NCI-H1930 (cell line): ENCODE measurements at places on chromosomes 3 and 15.

- DNase-seq, result no peak
These were observed 887.4 kb downstream of the FHIT start for GRCh38 chr3:60363817-60364216.

- no peak for DNase-seq
These were observed 60.3 kb upstream of the TRA2B start for GRCh38 chr3:185998136-185998535.

DNA sequence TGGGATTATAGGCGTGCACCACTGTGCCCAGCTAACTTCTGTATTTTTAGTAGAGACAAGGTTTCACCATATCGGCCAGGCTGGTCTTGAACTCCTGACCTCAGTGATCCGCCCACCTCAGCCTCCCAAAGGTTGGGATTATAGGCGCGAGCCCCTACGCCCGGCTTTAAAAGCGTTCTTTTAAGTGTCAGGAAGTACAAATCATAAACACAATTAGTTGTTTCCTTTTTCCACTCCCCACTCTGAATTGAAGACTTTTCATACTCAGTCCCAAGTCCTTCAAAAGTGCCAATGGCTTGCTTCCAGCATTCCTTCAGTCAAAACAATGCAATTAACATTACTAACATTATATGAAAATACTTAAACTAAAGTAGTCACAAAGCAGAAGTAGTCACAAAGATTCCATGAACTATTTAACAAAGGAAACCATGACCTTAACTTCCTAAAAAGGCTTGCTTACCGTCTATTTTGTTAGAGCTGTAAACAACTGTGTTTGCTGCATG, 8.1 kb downstream of the WDR82 start:
- DNase-seq, result no peak

GRCh38 chr3:104180906-104181305, 1185.8 kb upstream of the ALCAM start:
- no peak for DNase-seq

DNA sequence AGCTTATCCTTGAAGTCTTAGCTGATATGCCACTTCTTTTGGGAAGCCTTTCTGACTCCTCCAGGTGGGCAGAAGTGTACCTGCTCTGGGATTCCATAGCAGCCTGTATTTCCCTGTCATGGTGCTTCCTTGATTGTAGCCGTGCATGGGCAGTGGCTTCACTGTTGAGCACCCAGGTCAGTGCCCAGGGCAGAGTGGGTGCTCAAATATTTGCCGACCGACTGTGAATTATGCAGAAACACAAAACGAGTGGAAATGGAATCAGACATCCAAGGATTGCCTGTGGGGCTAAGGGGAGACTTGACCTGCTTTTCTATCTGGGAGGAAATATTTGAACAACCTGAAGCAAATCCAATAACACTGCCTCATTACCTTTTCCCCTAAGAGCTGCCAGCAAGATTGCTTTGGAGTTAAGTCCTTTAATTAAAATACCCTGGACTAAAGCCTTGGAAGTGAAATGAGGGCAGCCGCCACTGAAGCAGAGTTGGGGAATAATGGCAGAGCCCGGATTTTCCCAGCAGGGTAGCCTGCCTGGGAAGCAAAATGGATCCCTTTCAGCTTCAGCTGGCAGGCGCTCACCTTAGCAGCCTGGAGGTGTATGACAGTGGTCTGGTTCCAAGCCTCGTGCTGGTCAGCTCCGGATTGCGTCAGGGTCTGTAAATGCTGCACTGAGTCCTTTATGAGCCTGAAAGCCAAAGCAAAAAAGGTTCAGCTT, 14.9 kb downstream of the ACOX2 start:
- no peak for DNase-seq

GRCh38 chr15:75661100-75661755, 13.5 kb downstream of the SNX33 start:
- no peak for DNase-seq

- DNase-seq, result no peak
These were observed 124.1 kb downstream of the GADL1 start for GRCh38 chr3:30770387-30770786.

- no peak for DNase-seq
These were observed 82.5 kb downstream of the RFTN1 start for GRCh38 chr3:16430717-16431630.

GRCh38 chr15:58346361-58346760, 85.4 kb upstream of the LIPC start:
- no peak for DNase-seq

DNA sequence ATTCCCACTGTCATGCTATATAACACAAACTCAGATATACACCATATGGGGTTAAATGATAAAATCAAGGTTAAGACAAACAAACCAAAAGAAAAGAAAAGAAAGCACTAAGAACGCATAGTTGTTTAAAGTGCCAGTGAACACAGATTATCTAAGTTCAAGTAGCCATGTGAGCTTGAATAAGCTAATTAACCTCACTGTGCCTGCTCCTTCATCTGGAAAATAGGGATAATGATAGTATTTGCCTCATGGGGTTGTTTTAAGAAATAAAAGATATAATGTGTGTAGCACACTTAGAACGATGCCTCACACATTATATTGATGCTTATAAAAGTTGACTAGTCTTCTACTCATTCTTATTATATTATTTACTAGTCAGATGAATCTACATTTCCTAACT, 72.6 kb upstream of the IL12A start:
- no peak for DNase-seq
